ENCODE measurements at places on chromosomes 5 and 9. TPM values are rescaled to one million over a fixed set of nuclear protein-coding genes. Genes with fewer than 3 reads are reported as not detected.

GRCh38 chr5:174500636-174501035 lies 223.7 kb upstream of the MSX2 start:
- H3K4me3 ChIP-seq = no peak overlapping the region
- H3K36me3 ChIP-seq = no peaks in the 10 kb centered on the region
- DNase-seq = no peak
- H3K27me3 ChIP-seq = 0 out of 3 replicates have a peak, but pooled peaks cover 3% of the 10 kb centered on the region
- no peak overlapping the region for H3K27ac ChIP-seq
- H3K4me1 ChIP-seq = no peaks in the 10 kb centered on the region

- no peak for DNase-seq
- H3K4me1 ChIP-seq = no peaks in the 10 kb centered on the region
- no peak overlapping the region for H3K4me3 ChIP-seq
- H3K27me3 ChIP-seq = no peaks in the 10 kb centered on the region
Measured at GRCh38 chr9:133633681-133634080, 2.5 kb upstream of the DBH start.

- H3K27ac ChIP-seq = no peak overlapping the region
- no peaks in the 10 kb centered on the region for H3K4me1 ChIP-seq
- DNase-seq = no peak
- H3K27me3 ChIP-seq = peaks cover 38% of the 10 kb centered on the region
Measured at GRCh38 chr5:168883281-168883741, 304.1 kb upstream of the PANK3 start.

GRCh38 chr5:34770486-34770885 lies 68.5 kb upstream of the TTC23L start:
- H3K4me1 ChIP-seq = no peaks in the 10 kb centered on the region
- no peak for DNase-seq
- H3K27me3 ChIP-seq = no peaks in the 10 kb centered on the region
- no peaks in the 10 kb centered on the region for H3K36me3 ChIP-seq
- no peak overlapping the region for H3K4me3 ChIP-seq
- H3K27ac ChIP-seq = no peak overlapping the region

GRCh38 chr5:156686380-156686779 lies 163.7 kb upstream of the PPP1R2B start:
- no peak for DNase-seq
- H3K4me3 ChIP-seq = no peak overlapping the region
- H3K4me1 ChIP-seq = no peaks in the 10 kb centered on the region
- H3K27me3 ChIP-seq = no peaks in the 10 kb centered on the region

- no peaks in the 10 kb centered on the region for H3K27me3 ChIP-seq
- no peak for DNase-seq
- H3K4me1 ChIP-seq = no peaks in the 10 kb centered on the region
Measured at GRCh38 chr9:80062567-80062966, 490.8 kb downstream of the TLE4 start.

DNA sequence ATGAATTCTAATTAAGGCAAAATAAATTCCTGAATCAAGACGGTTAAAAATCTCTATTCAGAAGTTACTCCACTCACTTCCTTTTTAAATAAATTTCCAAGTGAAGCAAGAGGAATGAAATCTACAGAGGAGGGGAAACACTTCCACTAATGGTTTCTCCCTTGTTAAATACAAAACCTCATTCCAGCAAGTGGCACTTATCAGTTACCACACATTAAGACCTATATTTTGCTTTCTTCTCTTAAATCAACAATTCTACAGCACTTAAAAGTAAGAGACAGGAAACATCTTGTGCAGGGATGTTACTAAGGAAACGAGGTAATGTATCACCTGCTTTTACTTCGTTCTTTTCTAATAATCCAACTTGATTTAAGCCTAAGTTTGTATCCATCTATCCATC lies 172.6 kb downstream of the RAPGEF6 start:
- no peak overlapping the region for H3K4me3 ChIP-seq
- peaks cover 25% of the 10 kb centered on the region for H3K36me3 ChIP-seq
- H3K4me1 ChIP-seq = no peaks in the 10 kb centered on the region
- no peaks in the 10 kb centered on the region for H3K27me3 ChIP-seq

DNA sequence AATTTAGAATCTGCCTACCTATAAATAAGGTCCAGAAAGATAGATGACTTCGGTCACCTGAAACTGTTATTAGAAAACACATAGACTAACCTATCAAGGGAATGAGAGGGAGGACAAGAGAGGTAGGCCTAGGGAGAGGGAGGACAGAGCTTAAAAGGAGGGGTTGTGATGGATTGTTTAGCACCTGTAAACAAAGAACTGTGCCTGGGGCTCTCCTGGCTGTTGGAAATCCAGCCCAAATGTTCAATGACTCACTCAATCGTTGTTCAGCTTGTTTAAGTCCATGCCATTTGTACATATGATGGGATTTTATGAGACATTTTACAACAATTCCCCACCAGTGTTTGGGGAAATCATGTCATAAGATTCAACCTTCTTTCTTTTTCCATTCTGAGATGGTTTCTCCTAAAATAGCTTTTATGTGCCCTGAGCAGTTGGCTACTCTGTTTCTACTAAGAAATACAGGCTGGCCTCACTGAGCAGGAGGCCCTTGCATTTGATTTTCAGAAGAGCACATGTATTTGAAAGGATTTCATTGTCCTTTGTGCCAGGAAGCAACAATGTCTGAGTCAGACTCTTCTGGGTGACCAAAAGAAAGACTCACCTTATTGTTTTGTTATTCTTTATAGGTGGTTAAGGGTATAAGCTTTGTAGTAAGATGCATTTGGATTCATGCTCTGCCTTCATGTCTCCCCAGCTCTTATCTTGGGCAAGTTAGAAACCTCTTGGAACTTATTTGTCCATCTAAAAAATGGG lies 48.2 kb upstream of the GPR151 start:
- no peaks in the 10 kb centered on the region for H3K36me3 ChIP-seq
- no peak overlapping the region for H3K4me3 ChIP-seq
- H3K27me3 ChIP-seq = no peaks in the 10 kb centered on the region
- H3K4me1 ChIP-seq = no peaks in the 10 kb centered on the region
- H3K27ac ChIP-seq = no peak overlapping the region

HK3 gene
- not detected for total RNA-seq

LOX gene
- total RNA-seq = 0.09 TPM

SPINK6 gene
- total RNA-seq = not detected

TPPP gene
- 0.07 TPM for total RNA-seq

ABLIM3 gene
- total RNA-seq = 0.38 TPM

PFDN1 gene
- 50.3 TPM for total RNA-seq

POC5 gene
- 17.4 TPM for total RNA-seq

ZDHHC11 gene
- total RNA-seq = 2.3 TPM

ANKRD34B gene
- not detected for total RNA-seq

PCDHGC3 gene
- total RNA-seq = 0.20 TPM
